GM23248 (cell line): ENCODE measurements at places on chromosomes 5 and 9. TPM values are rescaled to one million over a fixed set of nuclear protein-coding genes. Genes with fewer than 3 reads are reported as not detected.

DNA sequence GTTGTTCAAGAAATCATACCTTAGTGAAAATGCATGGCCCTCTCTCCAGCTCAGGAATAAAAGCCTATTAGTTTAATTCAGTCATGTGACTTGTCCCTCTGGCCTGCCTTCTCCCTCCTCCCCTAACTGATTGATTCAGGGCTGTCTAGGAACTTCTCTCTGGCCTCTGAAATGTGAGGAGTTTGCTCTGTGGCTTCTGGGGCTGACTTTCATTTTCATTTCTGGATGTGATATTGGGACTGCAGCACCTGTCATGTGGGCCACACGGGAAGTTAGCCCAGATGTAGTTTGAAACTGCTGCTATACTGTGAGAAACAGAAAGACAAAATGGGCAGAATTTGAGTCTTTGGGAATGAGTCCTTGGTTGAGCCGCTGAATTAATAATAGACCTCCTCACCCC is 44.8 kb downstream of the PARP8 start:
- H3K27me3 ChIP-seq = no peaks in the 10 kb centered on the region
- no peaks in the 10 kb centered on the region for H3K36me3 ChIP-seq
- no peak overlapping the region for H3K4me3 ChIP-seq
- H3K4me1 ChIP-seq = 0 out of 2 replicates have a peak, but pooled peaks cover 5% of the 10 kb centered on the region
- H3K27ac ChIP-seq = no peak overlapping the region
- no peak for DNase-seq

DNA sequence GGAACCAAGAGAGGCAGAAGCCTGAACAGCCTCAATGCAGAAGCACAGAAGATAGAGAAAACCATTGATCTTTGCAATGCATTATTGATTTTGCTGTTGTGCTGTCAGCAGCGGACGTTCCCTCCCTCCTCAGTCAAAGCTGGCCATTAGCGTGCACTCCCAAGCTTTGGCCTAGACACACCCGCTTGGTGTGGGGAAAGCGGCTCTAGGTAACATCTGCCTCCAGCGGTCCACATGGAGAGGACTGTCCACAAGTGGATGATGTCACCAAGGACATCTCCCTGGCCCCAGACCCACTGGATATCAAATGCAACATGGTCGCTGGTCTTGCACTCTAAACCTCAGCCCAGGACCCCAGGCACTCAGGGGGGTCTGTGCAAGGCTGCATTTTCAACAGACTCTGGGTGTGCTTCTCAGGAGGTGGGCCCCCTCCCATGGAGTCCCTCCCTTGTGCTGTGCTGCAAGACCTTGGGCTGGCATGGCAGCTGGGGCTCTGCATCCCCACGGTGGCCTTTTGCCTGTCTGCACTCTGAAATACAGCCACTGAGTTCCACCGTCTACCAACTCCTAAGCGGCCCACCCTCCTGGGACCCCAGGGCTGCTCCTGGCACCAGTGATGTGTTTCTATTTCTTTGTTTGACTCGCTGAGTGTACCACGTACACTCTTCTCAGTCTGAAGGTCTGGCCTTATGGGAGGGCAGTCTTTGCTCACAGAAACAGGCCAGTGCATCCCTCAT is 1.9 kb downstream of the SEMA4D start:
- no peak overlapping the region for H3K4me3 ChIP-seq
- no peak for DNase-seq
- H3K4me1 ChIP-seq = no peaks in the 10 kb centered on the region
- H3K27me3 ChIP-seq = peaks cover 12% of the 10 kb centered on the region

DNA sequence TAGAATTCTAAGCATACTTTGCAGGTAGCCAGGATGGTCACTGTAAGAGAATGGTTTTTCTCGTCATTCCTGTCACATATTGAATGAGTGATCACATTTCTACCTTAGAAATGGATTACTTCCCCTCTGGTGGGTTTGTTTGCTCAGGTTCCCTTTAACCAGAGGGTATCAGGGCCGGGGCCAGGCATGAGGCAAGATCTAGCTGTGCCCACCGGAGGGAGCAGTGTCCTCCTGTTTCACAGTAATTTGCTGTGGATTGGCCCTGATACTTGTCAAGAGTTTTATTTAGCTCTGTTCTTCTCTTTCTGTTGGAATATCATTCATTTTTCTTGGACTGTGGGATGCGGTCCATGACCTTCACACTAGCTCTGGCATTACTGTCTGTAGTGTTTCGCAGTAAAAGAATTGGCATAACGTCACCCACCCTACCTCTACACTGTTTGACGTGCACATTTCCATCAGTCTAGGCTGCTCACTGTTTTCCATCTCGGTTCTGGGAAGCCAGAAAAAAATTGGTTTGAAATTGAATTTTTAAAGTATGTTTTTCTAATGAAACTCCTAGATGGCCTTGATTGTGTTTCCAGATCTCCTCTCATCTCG is 42.4 kb upstream of the ZBED3 start:
- no peaks in the 10 kb centered on the region for H3K36me3 ChIP-seq
- peak; percentile 60 for DNase-seq
- peaks cover 13% of the 10 kb centered on the region for H3K4me1 ChIP-seq
- peaks cover 10% of the 10 kb centered on the region; the same call in 1 of the 2 replicates for H3K27me3 ChIP-seq

GRCh38 chr5:78295035-78295961 is 800 bp upstream of the AP3B1 start:
- DNase-seq = peak; percentile 62
- 0 out of 2 replicates have a peak, but pooled peaks cover 5% of the 10 kb centered on the region for H3K4me1 ChIP-seq
- H3K27ac ChIP-seq = peak overlapping the region; percentile 88
- H3K36me3 ChIP-seq = no peaks in the 10 kb centered on the region

- H3K36me3 ChIP-seq = no peaks in the 10 kb centered on the region
- H3K4me3 ChIP-seq = no peak overlapping the region
- no peak overlapping the region for H3K27ac ChIP-seq
- DNase-seq = no peak
- H3K4me1 ChIP-seq = no peaks in the 10 kb centered on the region
These were observed 1300.1 kb upstream of the DMAC1 start for GRCh38 chr9:9099646-9100045.

GRCh38 chr9:2027543-2028160 is 12.5 kb downstream of the SMARCA2 start:
- no peaks in the 10 kb centered on the region; the same call in 1 of the 2 replicates for H3K4me1 ChIP-seq
- peak; percentile 15 for DNase-seq
- H3K27ac ChIP-seq = no peak overlapping the region
- H3K36me3 ChIP-seq = peaks cover 7% of the 10 kb centered on the region
- no peaks in the 10 kb centered on the region for H3K27me3 ChIP-seq

DNA sequence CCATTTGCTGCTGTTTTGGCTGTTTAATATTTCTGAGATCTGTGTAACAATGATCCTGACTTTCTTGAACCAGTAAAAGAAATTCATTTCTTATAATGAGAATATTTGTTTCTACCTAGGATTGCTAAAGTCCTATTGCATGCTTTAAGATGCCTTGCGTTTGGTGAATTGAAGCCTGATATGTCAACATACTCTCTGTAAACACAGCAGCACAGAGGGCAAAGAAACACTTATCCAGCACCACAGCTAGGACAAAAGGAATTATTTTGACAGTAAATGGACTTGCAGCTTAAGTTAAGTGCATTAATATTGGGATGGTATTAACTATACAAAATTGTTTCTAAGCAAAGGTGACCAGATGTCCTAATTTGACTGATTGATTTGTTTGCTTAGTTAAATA is 2031.2 kb upstream of the CDH6 start:
- no peak for DNase-seq
- H3K27me3 ChIP-seq = no peaks in the 10 kb centered on the region
- H3K4me3 ChIP-seq = no peak overlapping the region
- H3K27ac ChIP-seq = no peak overlapping the region
- no peaks in the 10 kb centered on the region for H3K36me3 ChIP-seq

DNA sequence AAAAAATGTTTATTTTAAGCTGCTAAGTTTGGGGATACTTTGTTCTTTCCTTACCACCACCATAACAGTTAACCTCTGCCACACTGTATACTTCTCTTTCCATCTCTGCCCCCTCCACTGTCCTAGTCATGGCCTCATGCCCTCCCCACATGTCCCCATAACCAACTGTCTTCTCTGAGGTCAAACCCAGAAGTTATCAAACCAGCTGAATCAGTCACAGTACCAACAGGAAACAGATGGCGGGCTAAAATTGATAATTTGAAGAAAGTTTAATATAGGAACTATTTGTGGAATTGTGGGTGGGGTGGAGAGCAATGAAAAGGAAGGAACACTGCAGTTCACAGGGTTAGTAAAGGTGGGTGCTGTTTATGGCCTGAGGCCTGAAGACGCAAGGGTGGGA is 5.7 kb upstream of the DCTN4 start:
- no peaks in the 10 kb centered on the region for H3K36me3 ChIP-seq
- no peak overlapping the region for H3K4me3 ChIP-seq
- DNase-seq = no peak

- no peak overlapping the region for H3K27ac ChIP-seq
- peak; percentile 54 for DNase-seq
- H3K4me3 ChIP-seq = no peak overlapping the region
- H3K36me3 ChIP-seq = no peaks in the 10 kb centered on the region
- H3K4me1 ChIP-seq = peaks cover 38% of the 10 kb centered on the region
These were observed 40.3 kb upstream of the CDKN2B start for GRCh38 chr9:22049411-22049810.

DNA sequence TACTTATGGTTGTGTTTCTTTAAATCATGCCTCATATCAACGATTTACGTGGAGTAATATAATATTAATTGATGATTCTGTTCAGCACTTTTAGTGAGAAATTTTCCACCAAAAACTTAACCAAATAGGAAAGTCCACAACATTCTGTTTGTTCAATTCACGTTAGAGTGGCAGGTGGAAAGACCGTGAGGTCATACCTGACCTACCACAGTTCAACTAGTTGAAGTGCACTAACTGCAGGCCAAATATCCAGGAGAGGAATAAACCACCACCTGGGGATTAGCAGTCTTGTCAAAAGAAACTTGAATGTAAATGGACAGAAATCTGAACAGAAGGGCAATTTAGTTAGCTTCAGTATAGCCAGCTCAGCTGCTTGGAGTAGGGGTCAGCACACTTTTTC is 577.7 kb downstream of the KIF4B start:
- H3K27ac ChIP-seq = no peak overlapping the region
- no peak overlapping the region for H3K4me3 ChIP-seq
- no peaks in the 10 kb centered on the region for H3K36me3 ChIP-seq
- H3K4me1 ChIP-seq = no peaks in the 10 kb centered on the region
- no peaks in the 10 kb centered on the region for H3K27me3 ChIP-seq

SLC6A3 gene
- not detected in 2 replicates for polyA plus RNA-seq

MEGF9 gene
- 2.1 and 2.3 TPM in 2 replicates for polyA plus RNA-seq

TAF1L gene
- not detected in 2 replicates for polyA plus RNA-seq

DCP2 gene
- polyA plus RNA-seq = 8.1 and 13.5 TPM in 2 replicates
